Ecto neural progenitor cell (in vitro differentiated cells): ENCODE measurements at places on chromosomes 16 and 17.
A peak's percentile ranks its signal among the peaks of the same experiment; 100 is the strongest.

- DNase-seq, result no peak
Measured at GRCh38 chr17:39820541-39820940, 43.6 kb downstream of the IKZF3 start.

DNA sequence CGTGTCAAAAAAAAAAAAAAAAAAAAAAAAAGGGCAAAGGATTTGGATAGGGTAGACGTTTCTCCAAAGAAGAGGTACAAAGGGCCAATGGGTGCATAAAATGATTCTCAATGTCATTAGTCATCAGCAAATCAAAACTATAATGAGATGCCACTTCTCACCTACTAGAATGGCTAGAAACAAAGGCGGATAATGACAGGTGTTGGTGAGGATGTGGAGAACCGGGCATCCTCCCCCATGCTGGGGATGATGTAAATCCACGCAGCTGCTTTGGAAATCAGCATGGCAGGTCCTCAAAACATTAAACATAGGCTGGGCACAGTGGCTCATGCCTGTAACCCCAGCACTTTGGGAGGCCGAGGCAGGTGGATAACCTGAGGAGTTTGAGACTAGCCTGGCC, 9.4 kb downstream of the ITGAX start:
- no peak for DNase-seq

GRCh38 chr16:71974068-71974818, 26.0 kb downstream of the PKD1L3 start:
- DNase-seq, result no peak

GRCh38 chr17:31294820-31295488, 2.1 kb downstream of the OMG start:
- DNase-seq, result no peak

GRCh38 chr17:32303781-32304288, 38.1 kb downstream of the C17orf75 start:
- DNase-seq, result no peak

- no peak for DNase-seq
Measured at GRCh38 chr17:59254742-59255141, 34.4 kb downstream of the GDPD1 start.

- no peak for DNase-seq
Measured at GRCh38 chr17:2751491-2751890, 2.0 kb upstream of the CCDC92B start.

DNA sequence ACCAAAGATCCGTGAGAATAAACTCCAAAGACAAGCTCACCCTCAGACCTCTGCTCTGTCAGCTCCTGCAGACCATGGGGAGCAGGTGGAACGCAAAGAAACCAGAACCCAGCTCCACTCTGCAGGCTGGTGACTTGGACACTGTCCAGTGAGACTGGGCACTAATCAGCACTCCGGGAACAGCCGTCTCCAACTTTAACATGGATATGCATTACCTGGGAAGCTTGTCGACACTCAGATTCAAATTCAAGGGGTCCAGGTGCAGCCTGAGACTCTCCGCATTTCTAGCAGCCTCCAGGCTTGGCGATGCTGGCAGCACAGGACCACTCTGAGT, 9.1 kb downstream of the SLX4 start:
- DNase-seq, result no peak

- DNase-seq, result no peak
Measured at GRCh38 chr17:70609566-70609965, 440.2 kb downstream of the KCNJ2 start.

DNA sequence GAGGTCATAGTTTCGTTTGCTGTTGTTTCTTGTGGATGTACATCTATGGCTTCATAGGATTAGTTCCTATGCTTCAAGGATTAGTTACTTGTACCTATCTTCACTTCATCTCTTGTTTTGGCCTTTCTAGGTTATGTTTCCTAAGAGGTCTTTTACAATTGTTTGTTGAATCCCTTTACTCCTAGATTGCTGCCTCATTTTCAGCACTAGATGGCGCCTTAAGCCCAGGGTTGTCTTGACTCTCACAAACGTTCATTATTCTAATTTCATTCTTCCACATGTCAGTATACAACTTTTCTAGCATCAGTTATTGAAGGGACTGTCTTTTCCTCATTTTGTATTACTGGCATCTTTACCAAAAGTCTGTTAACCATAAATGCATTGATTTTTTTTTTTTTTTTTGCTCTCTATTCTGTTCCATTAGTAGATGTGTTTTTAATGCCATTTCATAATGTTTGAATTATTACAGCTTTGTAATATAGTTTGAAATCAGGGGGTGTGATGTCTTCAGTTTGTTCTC, 45.0 kb upstream of the NACA2 start:
- peak; percentile 56 for DNase-seq
